ENCODE measurements at places on chromosomes 2 and 18.

DNA sequence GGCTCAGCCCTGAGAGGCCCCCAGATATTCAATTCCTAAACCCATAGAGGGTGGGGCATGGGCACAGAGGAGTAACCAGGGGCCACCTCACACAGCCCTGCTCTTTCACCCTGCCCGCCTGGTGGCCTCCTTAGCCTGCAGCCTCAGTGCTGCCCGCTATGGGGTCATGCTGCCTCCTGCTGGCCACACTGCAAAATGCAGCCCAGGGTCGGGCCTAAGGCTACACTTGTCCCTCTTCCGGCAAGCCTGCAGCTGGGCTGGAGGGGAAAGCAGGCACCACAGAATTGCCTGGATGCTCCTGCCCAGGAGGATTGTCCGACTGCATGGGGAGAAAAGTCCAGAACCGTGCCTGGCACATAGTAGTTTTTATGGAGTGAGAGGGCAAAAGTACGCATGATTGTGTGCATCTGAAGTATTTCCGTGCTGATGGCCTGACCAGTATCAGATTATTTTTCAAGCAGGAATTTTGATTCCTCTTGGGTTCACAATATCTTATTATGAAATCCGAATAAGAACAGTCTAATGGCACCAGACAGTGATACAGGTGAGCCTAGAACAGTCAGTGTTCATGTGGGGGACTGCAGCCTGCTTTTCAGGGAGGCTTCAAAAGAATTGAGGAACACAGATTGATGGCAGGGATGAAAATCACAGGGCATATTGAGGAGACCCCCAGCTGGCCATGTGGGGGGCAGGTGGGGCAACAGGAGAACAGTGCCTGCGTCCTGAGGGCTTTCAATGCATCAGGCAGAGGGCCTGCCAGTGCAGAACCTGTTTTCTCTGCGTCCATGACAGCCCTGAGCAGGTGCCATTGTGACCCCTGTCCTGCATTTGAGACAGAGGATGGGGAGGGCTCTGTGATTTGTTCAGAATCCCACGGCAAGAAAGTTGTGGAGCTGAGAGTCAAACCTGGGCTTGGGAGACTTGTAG lies 51.2 kb upstream of the ALPP start:
- DNase-seq = peak; percentile 85

- DNase-seq = no peak
Observed at GRCh38 chr2:233034091-233034882, 1.8 kb downstream of the NEU2 start.

GRCh38 chr18:6255116-6255705 lies 159.5 kb downstream of the L3MBTL4 start:
- DNase-seq = no peak

DNA sequence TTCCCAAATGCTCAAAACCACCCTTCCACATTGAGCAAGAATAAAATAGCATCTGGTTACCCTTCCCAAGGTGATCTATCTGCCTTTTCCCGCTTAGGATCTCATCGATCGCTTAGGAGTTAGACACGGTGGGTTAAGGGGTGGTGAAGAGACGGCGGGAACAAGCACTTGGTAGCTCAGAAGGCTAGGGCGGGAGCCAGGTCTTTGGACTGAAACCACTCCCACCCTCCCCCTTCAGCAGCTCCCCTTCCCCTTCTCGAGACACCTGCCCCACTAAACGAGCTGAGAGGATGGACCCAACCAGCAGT lies 513 bp downstream of the THOC1 start:
- no peak for DNase-seq

DNA sequence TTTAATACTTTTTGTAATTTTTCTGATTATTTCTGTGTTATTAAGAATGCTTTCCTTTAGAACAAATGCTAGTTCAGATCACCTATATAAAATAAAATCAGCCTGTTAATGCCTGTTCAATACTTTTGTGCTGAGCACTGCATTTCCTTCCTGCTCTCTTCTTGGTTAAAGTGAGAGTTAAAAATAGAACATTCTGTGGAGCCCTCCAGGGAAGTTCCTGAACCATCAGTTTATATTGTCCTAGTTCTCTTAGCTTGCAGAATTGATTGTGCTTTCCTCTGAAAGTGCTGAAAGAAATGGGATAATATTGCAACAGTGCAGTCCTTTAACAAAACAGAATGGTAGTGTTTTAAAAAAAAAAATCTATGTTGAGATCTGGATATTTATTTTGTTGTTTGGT lies 74.6 kb upstream of the UBXN4 start:
- no peak for DNase-seq
